Glomerular endothelial cell (primary cell): ENCODE measurements at places on chromosomes 4 and X. TPM values are rescaled to one million over a fixed set of nuclear protein-coding genes. Genes with fewer than 3 reads are reported as not detected.

Gene NFKB1
- 34.1 and 43.9 TPM in 2 replicates for total RNA-seq

Gene TRAPPC11
- 28.5 and 33.3 TPM in 2 replicates for total RNA-seq

Gene SPANXA2
- total RNA-seq = not detected in 2 replicates

Gene PNCK
- not detected in 2 replicates for total RNA-seq

Gene NAT8L
- total RNA-seq = 0.05 TPM in 1 of 2 replicates, not detected in the other

Gene FAT4
- total RNA-seq = 17.3 and 30.7 TPM in 2 replicates

Gene KCTD8
- total RNA-seq = 0.35 TPM in 1 of 2 replicates, not detected in the other

Gene NHSL2
- total RNA-seq = 35.8 and 36.9 TPM in 2 replicates

Gene MID1IP1
- total RNA-seq = 18.7 and 24.4 TPM in 2 replicates

Gene CNGA1
- total RNA-seq = 0.19 TPM in 1 of 2 replicates, not detected in the other

Gene GPR143
- 10.9 and 16.2 TPM in 2 replicates for total RNA-seq

Gene INTS6L
- 2.2 and 5.7 TPM in 2 replicates for total RNA-seq

Gene VCX
- not detected in 2 replicates for total RNA-seq

Gene MAGEA10
- not detected in 2 replicates for total RNA-seq

Gene MAMLD1
- total RNA-seq = 3.6 and 4.9 TPM in 2 replicates

Gene CSAG3
- total RNA-seq = not detected in 2 replicates

Gene EREG
- 3.9 and 4.0 TPM in 2 replicates for total RNA-seq

Gene SLC6A8
- 17.3 and 18.7 TPM in 2 replicates for total RNA-seq

Gene CA5B
- 1.4 and 7.1 TPM in 2 replicates for total RNA-seq

Gene ADGRG2
- total RNA-seq = not detected in 2 replicates

Gene GC
- not detected in 2 replicates for total RNA-seq

Gene HTN3
- not detected in 2 replicates for total RNA-seq

Gene USP26
- not detected in 2 replicates for total RNA-seq

Gene NRK
- 0.93 and 4.8 TPM in 2 replicates for total RNA-seq

Gene GAGE12E
- total RNA-seq = not detected in 2 replicates

Gene GPR119
- total RNA-seq = not detected in 2 replicates

Gene CTSO
- total RNA-seq = 18.3 TPM in 2 replicates

Gene BEX2
- total RNA-seq = 1.3 and 1.8 TPM in 2 replicates

Gene CCDC110
- total RNA-seq = 0.41 TPM in 1 of 2 replicates, not detected in the other

Gene PWWP3B
- total RNA-seq = 0.18 TPM in 1 of 2 replicates, not detected in the other
